ENCODE measurements at places on chromosomes 7 and 10.

DNA sequence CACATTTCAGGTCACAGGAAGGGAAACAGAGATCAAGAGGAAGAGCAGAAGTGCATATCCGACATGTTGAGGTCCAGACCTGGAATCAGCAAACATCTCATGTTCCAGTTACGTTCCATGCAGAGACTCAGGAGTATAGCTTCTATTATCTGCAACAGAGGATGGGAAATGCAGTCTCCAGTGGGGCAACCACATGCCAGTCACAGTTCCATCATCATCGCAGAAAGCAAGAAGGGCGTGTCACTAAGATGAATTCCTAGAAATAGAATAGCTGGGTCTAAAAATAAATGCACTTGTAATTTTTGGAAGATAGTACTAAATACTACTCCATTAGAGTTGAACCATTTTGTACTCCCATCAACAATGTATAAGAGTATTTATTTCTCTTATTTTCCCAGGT, 133.2 kb upstream of the MDFIC start:
- no peak for DNase-seq

DNA sequence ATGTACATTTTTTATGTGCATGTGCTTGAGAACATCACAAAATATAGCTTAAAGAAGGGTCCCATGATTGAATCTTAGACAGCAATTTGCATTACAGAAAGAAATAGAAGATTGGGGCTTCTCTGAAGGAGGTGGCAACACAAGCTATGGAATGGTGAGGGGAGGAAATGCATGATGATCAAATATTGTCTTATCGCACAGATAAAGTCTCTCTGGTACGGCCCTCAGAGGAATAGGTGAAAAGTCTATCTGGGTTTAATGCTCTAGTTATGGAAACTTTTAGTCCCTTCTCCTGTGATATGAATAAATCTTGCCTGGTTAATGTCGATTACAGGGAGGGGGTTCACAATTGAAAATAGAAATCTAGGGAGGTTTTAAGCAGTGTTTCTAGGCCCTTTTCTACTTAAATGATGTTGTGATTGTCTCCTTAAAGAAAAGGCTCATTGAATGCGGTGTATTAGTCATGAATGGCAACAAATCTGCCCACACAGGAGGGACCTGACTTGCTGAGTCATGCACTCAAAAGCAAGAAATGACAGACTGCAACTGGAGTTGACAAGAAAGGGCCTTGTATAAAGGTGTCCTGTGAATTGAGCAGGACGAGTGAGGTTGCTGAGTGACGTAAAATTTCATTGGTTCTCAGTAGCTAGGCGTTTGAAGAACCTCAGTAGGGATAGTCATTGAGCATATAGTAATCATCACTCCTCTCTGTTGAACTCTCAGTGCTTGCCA, 133.4 kb upstream of the CSTF2T start:
- no peak for DNase-seq

DNA sequence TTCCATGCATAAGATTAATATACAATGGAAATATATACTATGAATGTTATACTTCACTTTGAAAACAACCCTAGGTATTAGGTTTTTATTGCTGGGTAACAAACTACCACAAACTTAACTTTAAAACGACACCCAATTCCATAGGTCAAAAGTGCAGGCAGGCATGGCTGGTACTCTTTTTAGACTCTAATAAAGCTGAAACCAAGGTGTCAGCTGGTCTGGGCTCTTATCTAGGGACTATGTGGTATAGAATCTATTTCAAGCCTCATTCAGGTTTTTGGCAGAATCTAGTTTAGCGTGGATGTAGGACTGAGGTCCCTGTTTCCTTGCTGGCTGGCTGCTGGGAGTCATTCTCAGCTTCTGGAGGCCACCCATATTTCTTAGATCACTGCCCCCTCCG, 65.0 kb upstream of the TMEM168 start:
- DNase-seq, result no peak

- no peak for DNase-seq
These were observed 56.3 kb upstream of the BMPER start for GRCh38 chr7:33849004-33849403.

DNA sequence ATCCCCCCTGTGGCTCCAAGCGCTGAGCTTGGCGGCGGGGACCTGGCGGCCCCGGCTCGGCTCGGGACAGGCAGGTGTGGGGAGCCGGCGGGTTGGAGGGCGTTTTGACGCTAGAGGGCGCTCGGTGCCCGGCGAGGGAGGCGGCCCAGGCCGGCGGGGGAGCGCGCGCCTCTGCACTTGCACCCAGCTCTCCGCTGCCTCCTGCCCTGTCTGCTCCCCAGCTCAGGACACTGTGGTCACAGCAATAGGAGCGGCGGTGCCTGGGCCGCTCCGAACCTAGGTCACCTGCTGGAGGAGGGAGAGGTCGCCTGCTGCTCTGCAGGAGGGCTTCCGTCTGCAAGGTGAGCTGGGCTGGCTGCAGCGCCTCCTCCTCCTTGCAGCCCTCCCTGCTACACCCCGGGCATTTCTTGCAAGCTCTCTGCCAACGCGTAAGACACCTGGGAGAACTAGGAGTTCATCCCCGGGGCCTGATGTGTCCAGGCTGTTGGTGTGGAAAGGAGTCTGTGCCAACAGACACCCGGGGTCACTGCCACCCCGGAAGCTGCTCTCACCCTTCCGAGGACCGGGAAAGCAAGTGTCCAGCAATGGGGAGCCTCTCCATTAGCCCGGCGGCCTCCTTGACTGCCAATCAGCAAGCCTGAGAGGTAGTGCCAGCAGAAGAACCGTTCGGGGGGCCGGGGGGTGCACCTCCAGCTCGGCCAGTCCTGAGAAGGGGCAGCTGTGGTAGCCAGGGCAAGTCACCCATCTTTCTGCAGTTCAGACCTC, 620.4 kb downstream of the GALNT17 start:
- DNase-seq, result no peak

DNA sequence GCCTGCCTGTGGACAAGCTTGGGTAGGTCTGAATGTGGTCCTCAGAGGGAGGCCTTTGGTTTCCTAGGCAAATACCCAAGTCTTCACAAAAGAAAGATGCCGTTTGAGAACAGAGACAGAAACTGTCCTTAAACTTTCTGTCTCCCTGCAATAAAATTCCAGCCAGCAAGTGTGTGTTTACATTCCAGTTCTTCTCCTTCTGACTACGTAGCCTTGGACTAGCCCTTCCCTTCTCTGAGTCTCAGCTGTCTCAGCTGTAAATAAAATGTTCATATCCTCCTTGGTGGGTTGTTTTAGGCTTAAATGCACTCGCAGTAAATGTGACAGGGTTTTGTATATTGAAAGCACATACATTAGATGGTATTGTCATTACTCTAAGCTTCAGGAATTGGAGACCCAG, 561.2 kb upstream of the MKI67 start:
- DNase-seq, result no peak

GRCh38 chr10:8910314-8910713, 855.8 kb downstream of the GATA3 start:
- no peak for DNase-seq

- no peak for DNase-seq
These were observed 27.0 kb upstream of the JAZF1 start for GRCh38 chr7:28207486-28208158.

DNA sequence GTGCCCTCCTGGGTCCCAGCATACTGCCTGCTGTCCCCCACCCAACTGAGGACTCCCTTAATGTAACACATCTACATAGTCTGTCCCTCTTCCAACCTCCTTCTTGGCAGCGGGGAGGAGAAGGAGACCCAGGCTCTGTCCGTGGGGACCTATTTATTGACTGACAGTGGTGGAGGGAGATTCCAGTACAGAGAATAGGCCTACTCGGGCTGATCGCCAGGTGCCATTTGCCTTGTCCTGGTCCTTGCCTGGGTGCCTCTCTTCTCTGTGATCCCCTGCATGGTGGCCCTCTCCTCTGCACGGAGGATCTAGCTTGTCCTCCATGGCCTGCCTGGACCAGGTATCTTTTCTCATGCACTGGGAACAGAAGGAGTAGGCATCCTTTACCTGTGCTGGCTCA, 17.0 kb downstream of the GHRHR start:
- no peak for DNase-seq

DNA sequence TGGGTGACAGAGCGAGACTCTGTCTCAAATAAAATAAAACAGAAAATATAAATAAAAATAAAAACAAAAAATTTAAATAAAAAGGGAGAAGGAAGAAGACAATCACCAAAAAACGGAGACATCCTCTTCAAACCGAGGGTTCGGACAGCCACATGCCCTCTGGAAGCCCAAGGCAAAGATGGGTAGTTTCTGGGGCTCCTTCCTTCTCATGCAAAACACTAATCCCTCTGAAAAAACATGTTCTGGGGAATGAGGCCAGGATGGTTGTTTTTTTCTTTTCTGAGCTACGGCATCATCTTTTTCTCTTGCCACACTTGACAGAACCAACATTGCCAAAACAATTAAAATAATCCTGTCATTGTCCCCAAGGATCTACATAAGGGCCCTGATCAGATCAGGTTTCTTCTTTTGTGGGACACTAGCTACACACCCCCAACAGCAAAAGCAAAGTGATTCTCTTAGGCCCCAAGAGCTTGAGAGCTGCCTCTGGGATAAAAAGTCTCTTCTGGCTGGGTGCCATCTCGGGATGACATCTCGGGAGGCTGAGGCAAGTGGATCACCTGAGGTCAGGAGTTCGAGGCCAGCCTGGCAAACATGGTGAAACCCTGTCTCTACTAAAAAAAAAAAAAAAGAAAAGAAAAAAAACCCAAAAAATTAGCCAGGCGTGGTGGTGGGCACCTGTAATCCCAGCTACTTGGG, 14.2 kb upstream of the POR start:
- DNase-seq, result no peak

- no peak for DNase-seq
These were observed 56.1 kb downstream of the CHST15 start for GRCh38 chr10:124037286-124037685.

DNA sequence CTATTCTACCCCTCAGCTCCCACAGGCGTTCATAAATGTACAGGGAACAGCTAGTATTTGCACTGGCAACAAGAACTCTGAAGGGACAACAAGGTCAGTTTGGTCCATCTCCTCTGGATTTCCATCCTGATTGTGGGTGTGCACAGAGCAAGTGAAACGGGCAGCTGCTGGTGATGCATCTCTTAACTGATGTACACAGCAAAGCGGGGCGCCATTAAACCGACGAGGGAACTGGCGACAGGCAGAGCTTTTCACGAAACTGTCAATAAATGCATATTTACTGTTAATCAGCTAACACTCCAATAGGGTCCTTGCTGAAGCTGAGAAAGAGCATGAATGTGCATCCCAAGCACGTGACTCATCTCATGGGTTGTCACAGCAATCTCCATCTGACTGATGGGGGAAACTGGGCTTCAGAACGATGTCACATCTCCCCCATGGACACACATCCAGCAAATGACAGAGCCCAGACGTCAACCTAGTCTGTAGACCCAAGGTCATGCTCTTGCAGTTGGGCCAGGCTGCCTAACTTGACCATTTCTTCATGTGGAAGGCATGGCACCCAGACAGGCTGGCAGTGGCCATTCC, 54.2 kb downstream of the FAM53B start:
- DNase-seq, result no peak

DNA sequence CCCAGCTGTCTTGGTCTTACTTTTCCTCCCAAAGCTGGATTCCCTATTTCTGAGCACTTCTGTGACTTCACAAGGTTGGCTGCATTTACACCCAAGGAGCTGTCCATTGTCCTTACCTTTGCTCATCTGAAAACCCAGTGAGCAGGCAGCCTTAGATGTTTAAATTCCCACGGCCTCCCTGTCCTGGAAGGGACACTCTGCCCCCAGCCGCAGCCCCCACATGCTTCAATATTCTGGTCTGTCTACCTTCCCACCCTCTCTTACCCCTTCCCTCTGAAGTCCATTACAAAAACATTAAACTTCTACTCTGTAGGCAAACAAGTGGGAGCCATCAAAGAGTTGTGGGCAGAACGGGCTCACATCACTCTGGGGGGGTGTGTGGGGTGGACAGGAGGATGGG, 73.8 kb upstream of the EFCAB10 start:
- no peak for DNase-seq

GRCh38 chr10:120963594-120964220, 112.5 kb downstream of the WDR11 start:
- DNase-seq, result no peak

GRCh38 chr10:93757801-93758507, at the start of gene LGI1:
Gene LGI1 (plus strand): TSS chr10:93757936. CDS start chr10:93758145, 209 bp downstream.
- no peak for DNase-seq

GRCh38 chr10:102729029-102730026, 14.4 kb upstream of the WBP1L start:
- no peak for DNase-seq

- no peak for DNase-seq
These were observed 101.5 kb upstream of the MTPN start for GRCh38 chr7:136078630-136079029.

GRCh38 chr7:43565786-43566185, 17.1 kb upstream of the STK17A start:
- DNase-seq, result no peak

DNA sequence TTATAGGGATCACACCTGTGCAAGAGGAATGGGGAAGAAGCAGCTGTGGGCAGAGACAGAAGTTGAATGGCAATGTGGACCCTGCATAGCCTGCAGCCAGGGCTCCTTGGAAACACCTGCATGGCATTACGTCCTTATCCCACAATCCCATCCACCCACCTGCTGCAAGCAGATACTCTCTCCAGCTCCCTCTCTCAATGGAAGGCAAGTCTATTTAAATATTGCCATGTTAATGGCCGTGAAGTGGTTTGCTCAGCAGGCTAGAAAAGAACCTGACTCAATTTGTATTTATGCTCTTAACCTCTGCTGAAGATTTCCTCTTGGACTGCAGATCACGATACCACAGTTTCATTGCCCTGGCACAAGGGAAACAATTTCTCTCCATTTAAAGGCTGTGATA, 417.0 kb downstream of the TYW1 start:
- DNase-seq, result no peak

DNA sequence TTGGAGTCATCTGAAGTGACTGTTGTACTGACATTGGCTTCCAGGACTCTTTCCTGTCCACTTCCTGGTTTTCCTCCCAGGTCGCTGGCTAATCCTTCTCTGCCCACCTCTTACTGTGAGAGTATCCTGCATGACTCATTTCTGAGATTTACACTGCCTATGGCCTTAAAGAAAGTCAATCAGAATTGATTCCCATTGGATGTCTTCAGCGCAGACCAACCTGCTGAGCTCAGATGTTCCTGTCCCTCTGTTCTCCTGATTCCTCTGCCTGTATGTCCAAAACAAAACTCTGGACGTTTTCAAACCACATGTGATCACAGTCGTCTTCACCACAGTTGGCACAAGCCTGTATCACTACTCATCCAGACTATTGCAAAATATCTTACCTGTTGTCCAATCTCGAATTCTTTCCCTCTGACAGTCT, 262.1 kb downstream of the CREB5 start:
- no peak for DNase-seq

Measured in LNCaP clone FGC (cell line).